Right ventricle myocardium superior (tissue), 1 donor: ENCODE measurements at places on chromosomes 2 and 18. TPM values are rescaled to one million over a fixed set of nuclear protein-coding genes. Genes with fewer than 3 reads are reported as not detected.

CAVIN2 gene
- 104 TPM for total RNA-seq

GRCh38 chr18:61308004-61308403 lies 25.2 kb upstream of the CDH20 start:
- no peak for DNase-seq

LCT gene
- total RNA-seq = not detected

HJURP gene
- 0.40 TPM for total RNA-seq

DNA sequence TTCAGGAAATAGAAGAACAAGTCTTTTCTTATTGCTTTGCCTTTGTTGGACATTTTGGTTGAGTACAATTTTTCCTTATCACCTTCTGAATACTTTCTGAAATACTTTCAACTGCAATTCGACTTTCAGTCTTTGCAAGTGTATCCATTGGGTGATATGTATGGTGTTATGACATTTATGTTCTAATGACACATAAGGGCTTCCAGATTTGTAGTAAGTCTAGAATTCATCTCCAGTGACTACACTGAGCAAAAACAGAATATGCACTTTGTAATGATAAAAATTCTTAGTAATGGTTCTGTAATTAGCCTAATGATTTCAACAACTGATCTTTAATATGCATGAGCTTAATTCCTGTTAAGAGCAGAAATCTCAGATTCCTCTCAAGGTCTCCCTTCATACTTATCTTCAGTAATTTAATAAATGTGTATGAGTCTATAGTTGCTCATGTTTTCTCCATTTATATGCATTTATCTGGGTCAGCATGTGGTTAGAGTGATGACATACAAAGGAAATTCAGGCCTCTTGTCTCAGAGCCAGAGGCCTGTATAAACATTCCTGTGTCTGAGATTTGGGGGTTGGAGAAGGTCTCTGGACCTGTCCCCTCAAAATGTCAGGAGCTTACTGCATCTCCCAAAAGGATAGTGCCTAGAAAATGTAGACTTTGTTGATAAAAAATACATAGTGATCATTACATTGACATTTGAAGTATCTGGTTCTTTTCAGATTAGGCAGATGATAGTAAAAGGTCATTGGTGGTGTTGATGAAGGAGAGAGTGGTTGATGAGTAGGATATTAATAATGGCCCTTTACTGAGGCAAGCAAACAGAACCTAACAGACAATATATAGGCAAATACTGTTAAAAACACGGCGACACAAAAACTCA lies 114.9 kb downstream of the QPCT start:
- DNase-seq = no peak

DPY30 gene
- 42.3 TPM for total RNA-seq

DNA sequence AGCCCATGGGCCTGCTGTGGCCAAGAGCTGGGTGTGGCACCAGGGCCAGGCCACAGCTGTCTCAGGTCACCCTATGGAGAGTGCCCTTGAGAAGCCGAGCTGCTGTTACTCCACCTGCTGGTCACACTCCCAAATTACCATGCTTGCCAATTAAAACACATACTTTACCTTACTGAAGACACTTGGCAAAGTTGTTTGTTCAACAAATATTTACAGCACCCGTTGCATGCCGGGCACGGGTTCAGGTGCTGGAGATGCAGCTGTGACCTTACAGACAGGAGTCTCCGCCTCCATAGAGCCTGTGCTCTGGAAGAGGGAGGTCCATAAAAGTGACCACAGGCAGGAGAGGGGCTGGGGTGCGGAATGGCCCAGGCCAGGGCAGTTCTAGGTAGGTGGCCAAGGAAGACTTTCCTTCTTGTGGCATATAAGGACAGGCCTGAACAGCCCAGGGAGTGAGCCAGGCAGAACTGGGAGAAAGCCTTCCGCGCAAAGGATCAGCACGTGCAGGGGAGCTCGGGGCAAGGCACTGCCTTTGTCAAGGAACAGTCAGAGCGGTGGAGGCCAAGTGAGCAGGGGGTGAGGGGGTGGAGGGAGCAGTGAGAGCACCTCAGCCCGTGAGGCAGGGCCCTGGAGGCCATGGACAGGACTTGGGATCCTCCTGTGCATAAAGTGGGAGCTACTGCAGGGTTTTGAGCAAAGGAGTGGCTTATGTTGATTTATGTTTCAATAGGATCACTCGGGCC lies 23.6 kb upstream of the RBM44 start:
- DNase-seq = no peak

DNA sequence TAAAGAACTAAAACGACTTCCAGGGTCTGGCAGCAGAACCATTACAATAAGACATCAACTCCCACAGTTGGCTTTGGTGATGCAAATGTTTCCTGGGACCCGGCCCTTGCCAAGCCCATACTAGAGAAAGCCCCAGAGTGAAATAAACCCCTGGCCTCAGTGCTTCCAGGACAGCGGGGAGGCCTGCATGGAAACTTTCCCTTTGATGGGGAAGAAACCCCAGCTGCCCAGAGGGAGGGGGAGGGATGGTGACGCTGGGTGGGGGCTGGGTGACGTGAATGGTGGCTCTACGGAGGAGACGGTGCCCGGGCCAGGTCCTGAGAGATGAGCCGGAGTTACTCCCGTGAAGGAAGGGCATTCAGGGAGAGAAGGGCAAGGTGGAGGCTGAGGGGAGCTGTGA lies 27.5 kb downstream of the INHBB start:
- DNase-seq = peak; percentile 36

DNA sequence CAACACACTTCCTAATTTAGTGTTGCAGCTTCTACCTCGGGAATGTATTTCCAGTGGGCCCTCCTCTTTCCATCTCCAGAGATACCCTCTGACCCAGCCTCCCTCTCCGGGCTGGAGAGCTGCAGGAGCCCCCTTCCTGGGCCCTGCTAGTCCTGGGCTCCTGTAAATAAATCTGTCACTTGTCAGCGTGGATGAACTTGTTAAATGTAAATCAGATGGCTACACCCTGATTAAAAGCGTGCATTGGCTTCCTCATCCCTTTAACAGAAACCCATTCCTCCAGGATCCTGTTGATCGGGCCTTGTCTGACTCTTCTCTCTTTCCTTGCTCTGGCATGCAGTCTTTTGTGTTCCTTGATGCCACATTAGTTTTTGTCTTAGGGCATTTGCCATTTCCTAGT lies 2.4 kb downstream of the ZNF236 start:
- DNase-seq = no peak

DNA sequence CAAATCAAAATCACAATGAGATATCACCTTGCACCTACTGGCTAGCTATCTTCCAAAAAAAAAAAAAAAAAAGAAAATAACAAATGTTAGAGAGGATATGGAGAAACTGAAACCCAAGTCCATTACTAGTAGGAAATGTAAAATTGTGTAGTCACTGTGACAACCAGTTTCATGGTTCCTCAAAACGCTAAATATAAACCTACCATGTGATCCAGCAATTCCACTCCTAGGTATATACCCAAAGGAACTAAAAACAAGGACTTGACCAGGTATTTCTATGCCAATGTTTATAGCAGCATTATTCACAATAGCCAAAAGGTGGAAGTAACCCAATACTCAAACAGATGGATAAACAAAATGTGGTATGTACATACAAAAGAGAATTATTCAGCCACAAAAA lies 11.7 kb upstream of the SCRN3 start:
- DNase-seq = no peak

UGT1A6 gene
- 0.32 TPM for total RNA-seq

DNA sequence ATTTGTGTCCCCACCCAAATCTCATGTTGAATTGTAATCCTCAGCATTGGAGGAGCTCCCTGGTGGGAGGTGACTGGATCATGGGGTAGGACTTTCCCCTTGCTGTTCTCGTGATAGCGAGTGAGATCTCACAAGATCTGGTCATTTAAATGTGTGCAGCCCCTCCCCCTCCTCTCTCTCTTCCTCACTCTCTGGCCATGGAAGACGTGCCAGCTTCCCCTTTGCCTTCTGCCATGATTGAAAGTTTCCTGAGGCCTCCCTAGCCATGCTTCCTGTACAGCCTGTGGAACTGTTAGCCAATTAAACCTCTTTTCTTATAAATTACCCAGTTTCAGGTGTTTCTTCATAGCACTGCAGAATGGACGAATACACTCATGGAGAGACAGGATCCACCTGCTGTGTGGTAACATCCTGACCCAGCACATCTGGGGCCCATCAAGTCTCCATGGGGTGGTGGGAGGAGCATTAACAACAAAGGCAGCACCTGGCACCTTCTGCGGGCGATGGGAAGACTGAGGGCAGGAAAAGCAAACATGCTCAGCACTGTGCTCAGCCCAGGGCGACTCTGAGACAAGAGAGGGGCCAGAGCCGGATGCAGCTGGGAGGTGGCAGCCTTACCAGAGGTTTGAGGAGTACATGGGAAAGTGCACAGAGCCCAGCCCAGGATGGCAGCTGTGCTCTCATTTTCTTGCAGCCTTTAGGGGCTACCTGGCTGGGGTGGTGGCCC lies 16.2 kb upstream of the ALPP start:
- DNase-seq = no peak

GRCh38 chr2:100643906-100644501 lies 81.2 kb downstream of the PDCL3 start:
- DNase-seq = no peak

DNA sequence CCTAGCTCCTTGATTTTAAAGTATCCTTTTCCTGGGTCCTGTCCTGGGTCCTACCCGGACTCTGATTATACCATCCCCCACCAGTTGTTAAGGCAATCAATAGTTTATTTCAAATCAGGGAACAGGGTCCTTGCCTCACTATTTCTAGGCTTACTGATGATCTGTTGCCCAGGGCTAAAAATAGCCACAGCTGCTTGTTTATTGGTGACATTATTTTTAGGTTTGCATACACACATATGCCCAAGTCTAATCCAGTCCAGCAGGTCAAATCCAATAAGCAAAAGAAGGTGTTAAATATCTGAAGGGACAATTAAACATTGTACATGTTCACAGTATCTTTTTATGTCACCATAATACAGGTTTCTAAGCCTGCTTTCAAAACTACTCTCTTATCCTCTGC lies 66.0 kb downstream of the RAB10 start:
- DNase-seq = no peak

SPTBN1 gene
- 391 TPM for total RNA-seq

FSHR gene
- 0.46 TPM for total RNA-seq

- DNase-seq = no peak
Measured at GRCh38 chr2:110771547-110772382, 39.4 kb downstream of the ACOXL start.

DNA sequence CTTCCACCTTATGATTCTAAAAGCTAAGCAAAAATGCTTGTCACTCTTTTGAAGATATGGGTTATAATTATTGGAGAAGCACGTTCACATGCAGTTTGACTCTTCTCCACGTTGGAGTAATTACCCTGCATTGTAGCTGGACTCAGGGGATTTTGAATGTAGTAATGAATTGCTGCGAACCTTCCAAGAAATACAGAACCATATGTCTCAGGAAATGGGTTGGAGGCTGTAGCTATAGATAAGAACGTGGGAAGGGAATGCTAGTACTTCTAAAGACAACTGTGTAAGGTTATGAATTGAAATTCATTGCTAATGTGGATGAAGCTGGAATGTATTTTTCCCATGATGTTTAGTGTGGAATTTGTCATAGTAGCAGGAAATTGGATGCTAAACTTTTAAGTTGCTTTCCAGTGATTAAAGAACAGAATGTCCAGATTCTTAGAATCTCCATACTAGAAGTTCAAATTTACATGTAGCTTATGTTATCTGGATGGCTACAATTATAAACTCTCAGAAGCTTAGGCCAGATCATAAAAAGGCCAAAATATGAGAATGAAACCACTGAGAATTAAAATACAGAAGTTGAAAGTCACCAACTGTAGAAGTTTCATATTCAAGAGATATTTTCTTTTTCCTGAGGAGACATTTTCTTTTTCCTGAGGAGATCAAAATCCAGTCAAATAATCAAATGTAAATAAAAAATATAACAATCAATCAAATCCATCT lies 27.3 kb upstream of the SPOPL start:
- no peak for DNase-seq

ANKRD62 gene
- not detected for total RNA-seq

UBR3 gene
- 112 TPM for total RNA-seq

- DNase-seq = peak; percentile 77
Measured at GRCh38 chr2:231190531-231191197, 7.8 kb upstream of the ARMC9 start.

LIMS4 gene
- total RNA-seq = 2.4 TPM

- no peak for DNase-seq
Measured at GRCh38 chr18:69870736-69871135, 76.9 kb downstream of the CD226 start.

NMUR1 gene
- 0.22 TPM for total RNA-seq

C2orf92 gene
- 1.2 TPM for total RNA-seq
